ENCODE measurements at places on chromosomes 5 and 9.

DNA sequence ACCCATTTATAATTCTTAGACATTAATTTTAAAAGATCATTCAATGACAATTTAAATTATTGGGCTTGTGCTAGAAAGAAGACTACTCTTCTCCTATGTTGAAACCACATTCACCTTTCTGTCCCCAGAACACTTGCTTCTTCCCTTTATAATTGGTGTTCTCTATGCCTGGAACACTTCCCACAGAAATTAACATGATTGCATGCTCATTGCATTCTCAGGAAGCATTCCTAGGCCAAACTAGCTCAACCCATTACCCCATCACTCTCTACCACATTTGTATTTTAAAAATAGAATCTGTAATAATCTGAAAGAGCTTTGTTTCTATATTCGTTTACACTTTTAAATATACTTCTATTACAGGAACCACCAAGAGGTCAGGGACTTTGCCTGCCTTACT, 184.7 kb downstream of the MEF2C start:
- DNase-seq: no peak

- DNase-seq: no peak
These were observed 3.5 kb downstream of the TMCO6 start for GRCh38 chr5:140642718-140643117.

DNA sequence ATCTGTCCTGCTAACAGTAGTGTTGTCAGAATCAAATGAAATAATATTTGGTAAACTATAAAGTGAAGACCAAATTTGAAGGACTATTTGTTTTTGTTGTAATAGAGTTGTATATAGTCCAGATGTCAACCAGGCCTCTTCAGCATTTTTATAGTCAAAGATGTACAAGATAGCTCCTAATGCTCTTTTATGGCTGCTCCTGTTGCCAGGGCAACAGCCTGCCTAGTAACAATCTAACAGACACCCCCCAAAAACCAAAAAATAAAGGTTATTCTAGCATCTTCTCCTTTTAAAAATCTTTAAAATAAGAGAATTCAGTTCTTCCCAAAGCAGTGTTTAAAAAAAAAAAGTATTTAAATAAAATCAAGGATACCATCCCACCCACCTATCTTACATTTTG, 49.5 kb upstream of the MACIR start:
- DNase-seq: no peak

DNA sequence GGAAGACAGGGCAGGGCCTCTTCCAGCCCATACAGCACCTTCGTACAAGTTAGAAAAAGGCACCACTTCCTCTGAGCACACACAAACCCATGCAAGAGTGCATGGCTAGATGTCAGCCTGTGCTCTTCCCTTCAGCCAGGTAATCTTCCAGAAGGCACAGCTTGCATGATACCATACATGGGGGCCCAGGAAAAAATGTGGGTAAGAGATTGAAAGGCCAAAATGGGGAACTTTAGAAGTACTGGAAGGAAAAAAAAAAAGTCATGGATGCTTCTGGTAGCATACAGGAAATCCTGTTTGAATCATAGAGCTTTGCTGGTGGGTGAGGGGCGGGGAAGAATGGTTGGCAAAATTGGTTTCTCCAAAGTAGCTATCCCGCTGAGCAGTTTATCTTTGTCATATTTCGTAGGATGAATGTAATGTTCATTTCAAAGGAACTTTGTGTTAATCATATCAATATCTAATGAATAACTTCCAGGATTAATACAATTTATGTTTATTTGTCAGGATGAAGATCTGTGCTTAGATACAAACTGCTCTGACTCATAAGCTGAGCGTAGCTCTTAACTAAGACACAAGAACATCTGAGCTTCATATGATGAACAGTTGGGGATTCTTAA, 78.2 kb upstream of the MAP3K1 start:
- DNase-seq: peak; percentile 5

DNA sequence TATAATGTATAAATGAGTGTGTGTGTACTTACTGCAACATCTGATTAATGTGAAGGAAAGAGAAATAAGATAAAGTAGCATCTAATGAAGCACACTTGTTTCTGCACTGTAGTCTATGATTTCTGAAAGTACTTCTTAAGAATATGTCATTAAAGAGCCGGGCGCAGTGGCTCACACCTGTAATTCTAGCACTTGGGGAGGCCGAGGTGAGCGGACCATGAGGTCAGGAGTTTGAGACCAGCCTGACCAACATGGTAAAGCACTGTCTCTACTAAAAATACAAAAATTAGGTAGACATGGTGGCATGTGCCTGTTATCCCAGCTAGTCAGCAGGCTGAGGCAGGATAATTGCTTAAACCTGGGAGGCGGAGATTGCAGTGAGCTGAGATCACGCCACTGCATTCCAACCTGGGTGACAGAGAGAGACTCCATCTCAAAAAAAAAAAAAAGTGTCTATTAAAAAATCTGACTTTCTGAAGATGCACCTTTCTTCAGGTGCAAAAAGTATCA, 556.9 kb downstream of the PTPRD start:
- DNase-seq: no peak

- no peak for DNase-seq
These were observed 15.0 kb upstream of the TIFAB start for GRCh38 chr5:135467051-135467625.

DNA sequence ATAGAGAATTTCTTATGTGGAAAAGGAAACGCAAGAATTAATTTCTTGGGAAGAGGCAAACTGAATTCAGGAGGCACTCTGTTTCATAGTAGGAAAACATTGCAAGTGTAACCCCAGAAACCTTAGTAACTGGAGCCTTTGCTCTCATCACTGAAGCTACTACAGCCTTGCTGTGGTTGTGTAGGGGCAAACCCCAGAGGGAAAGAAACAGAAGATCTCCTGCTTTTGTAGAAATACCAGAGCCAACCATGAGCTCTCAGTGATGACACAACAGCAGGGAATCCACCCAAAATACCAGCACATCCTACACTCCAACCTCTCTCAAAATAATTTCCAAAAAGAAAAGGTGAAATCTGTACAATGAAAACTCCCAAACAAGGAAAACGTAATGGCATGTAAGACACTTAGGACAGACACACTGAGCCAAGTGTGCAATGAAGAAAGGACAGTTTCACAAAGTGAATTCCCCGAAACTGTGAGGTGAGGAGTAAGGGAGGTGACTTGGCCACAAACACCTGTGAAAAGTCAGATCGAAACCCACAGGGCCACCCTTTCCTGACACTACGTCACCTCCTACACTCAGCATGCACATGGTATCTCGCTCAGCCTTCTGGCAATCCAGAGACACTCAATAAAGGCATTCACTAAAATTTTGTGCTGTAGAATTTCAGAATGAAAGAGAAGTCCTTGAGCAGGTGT, 8.5 kb upstream of the ACSL6 start:
- DNase-seq: peak; percentile 82

- no peak for DNase-seq
These were observed 54.6 kb upstream of the TCF7 start for GRCh38 chr5:134059758-134060495.

GRCh38 chr9:112764344-112764743, 13.8 kb downstream of the SNX30 start:
- DNase-seq: no peak

- DNase-seq: no peak
These were observed 134.0 kb downstream of the YIPF5 start for GRCh38 chr5:144036476-144036875.

DNA sequence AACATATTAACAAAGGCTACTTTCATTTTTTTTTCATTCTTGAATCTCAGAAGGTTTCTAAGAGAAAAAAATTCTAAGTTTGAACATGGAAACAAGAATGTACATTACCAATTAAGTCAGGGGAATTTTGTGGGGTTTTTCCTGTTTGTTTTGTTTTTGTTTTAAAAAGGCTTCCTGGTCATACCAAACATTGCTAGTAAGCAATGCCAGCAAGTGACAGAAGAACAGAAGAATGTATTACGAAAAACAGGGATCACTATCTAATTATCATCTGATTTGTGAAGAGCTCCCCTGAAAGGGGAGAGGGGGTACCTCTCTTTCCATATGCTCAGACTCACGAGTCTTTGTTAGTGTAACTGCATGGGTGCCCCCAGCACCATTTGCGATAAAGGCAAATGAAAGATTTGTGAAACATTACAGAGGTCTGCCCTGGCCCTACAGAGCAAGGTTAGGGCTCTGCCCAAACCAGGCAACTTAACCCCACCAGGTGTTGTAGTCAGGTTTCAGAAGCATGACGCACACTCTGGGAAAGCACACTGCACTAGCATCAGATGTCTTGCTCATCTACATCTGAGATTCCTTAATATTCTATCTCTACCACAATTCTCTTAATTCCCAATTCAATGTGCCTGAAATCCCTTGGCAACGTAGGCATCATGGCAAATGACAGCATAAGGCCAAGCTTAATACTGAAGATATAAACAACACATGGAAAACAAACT, 268.2 kb downstream of the MLLT3 start:
- DNase-seq: no peak

DNA sequence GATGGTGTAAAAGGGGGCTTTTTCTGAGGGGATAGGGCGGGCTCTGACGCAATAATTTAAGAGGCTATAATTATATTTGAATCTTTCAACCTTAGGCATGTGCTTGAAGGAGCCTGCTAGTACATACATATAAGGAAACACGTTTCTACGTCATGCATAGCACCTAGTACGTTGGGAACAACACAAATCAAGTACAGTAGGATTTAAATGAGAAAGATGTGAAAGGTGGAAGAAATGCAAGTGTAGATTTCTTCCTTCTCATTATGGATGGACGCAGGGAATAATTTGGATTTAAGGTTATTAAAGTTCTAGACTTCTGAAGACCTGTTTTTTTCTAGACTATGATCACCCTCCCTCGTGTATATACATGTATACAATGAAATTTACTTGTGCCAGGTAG, 927 bp upstream of the CDO1 start:
- no peak for DNase-seq

DNA sequence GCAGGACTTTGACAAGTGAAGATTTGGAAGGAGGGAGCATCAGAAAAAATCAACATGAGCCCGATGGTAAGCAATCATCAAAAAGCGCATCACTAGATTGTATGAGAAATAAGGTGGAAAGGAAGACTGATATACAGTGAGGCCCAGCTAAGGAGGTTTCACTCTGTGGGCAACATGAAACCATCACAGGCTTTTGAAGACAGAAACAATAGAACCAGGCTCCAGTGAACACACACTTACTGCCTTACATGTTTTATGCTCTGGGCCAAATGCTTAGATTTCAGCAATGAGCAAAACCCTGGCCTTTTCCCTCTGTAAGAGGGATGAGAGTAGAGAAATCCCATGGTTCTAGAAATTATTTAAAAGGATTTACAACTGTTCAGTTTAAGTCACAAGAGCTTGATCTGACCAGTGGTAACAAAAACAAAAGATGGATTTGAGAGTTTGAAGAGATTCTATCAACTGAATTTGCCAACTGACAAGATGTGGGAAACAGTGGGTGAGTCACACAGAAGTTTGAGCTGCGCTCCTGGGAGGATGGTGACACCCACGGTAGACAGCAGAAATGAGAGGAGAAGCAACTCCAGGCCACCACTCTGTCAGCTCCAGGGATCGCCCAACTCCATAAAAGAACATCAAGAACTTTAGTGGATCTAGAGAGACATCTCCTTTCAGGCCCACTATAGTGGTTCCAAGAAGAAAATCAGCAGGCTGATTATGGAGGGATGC, 261.8 kb downstream of the MCTP1 start:
- DNase-seq: no peak

- no peak for DNase-seq
These were observed 135.3 kb downstream of the CETN3 start for GRCh38 chr5:90274216-90274615.

Data from CD4-positive, alpha-beta T cell treated with Interleukin-12 subunit alpha and Interleukin-12 subunit beta, for 1 hour (primary cell).